Cardiac septum (tissue), 1 donor: ENCODE measurements at places on chromosomes 2 and 18. TPM values are rescaled to one million over a fixed set of nuclear protein-coding genes. Genes with fewer than 3 reads are reported as not detected.
A peak's percentile ranks its signal among the peaks of the same experiment; 100 is the strongest.

DNA sequence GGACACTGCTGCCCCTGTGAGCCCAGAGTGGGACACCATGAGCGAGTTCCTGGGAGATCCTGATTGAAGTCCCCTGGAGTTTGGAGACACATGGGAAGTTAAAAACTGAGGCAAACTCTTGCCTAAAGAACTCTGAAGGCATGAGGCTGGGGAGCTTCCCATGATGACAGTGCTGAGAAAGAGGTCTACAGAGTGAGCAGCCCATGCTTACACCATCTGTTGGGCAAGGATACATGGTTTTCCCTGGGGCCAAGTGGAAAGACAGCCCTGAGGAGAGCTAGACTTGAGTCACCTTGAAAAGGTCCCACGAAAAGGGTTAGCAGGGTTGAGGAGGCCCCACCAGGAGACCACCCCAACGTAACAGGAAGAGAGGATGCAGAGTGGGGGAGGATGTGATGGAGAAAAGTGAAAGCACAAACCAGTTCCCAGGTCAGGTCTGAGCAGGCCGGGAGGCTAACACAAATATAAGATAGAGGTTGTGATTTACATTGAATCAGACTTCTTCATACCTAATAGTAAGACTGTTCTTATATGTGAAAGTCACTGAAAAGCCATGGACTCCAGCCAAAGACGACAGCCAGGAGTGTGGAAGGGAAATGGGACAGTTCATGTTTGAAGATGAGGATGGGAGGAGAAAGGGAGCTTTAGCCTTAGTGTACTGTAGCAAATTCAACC, 13.5 kb upstream of the FEZ2 start:
- no peak for DNase-seq

GRCh38 chr2:230701308-230701707, 11.3 kb upstream of the CAB39 start:
- DNase-seq = no peak

DNA sequence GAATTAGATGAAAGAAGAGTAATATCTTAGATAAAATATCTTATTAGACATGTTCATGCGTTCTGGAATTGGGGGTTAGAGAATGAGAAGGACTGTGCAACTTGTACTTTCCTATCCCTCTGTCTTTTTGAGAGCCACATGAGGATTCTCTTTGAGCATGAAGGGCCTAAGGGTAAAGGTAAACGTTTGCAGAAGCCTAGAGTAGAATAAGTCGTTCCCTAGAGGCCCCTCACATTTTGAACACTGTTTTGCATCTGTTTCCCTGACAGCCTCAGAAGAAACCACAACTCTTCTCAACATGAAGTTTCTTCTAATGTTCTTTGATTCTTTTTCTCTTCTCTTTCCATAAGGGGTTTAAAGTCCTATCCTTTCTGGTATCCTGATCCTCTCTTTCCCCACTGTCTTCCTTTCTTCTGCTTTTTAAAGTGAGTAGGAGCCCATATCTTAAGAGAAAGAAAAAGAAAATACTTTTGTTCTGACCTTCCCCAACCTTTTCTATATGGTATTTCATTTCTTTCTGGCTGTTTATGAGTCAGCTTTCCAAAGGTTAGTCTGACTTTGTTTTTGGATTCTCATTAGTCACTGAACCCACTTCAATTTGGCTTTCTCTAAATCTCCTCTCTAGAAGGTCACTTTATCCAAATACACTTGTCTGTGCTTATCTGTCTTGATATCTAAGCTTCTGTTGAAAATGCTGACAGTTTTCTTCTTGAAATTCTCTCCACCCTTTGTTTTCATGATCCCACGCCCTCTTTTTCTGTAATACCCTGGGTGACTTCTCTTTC, 34.8 kb downstream of the PPP1R1C start:
- no peak for DNase-seq

- DNase-seq = no peak
These were observed 1473.2 kb downstream of the LRP1B start for GRCh38 chr2:140657657-140658056.

DNA sequence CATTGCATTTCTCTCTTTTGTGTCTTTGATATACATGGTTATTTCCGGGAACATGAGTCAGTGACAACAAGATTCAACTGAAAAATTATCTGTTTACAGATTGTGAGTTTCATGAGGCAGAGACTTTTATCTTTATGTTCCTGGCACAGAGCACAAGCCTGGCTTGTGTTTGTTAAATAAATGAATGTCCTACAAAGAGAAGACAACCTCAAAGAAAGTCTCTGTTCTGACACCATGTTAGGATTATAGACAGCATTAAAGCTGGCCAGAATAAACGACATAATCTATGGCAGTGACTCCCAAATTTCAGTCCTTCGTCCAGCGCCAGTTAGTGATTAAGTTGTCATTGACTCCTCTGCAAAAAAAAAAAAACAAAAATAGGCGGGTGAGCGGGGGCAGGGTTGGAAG, 97.4 kb upstream of the DNAJC10 start:
- no peak for DNase-seq

DNA sequence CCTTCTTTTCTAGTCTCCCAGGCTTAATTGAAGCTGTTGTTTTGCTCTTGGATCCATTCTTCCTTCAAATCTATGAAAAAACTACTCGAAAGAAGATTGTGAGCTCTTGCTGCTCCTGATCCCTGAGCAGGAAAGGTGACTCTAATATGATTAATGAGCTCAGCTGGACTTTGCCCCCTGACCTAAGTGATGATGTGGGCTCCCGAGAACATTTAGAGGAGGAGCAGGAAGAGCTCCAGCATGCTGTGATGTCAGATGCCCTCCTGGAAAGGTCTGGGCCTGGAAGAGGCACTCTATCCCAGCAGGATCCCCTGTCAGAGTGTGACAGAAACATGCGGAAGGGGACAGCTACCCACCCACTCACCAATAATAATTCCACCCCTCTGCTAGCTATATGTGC, 117.9 kb upstream of the PELI1 start:
- DNase-seq = no peak

DNA sequence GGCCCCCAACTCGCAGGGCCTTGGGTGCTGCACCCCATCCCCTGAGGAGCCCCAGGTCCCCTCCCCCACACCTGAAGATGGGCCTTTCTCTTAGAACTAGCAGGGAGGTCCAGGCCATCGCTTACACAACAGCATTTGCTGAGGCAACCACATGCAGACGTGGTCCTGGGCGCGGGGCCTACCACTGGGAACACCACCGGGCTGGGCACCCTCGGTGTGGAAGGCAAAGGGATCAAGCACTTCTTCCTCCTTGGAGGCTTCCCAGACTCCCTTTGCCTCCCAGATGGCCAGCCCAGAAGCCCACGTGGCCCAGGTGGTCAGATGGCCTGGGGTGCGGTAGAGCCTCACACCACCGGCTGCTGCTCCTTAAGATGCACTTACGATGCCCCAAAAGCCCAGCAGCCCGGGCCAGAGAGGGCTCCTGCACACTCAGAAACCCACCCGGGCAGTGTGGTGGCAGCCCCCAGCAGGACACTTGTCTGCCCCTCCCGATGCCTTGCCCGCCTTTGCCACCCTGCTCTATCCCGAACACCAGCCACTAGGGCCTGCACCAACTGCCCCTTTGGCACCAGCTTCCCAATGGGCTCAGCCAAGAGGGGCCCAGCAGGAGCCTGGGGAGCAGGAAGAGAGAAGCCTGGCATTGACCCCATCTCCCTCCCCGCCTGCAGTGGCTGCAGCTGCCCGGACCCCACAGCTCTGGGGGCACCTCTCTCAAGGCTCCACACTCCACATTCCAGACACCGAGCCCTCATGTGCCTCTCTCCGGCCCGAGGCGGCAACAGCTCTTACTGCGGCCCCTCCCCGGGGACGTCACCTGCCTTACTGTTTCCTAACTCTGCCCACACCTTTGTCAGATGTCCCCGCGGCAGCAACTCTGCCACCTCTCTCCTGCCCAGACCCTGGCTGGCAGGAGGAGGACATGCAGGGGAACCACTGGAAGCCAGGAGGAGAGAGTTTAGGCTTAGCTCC, 13.9 kb upstream of the MLPH start:
- DNase-seq = peak; percentile 69

GRCh38 chr2:182616471-182617393, 99.3 kb upstream of the DNAJC10 start:
- DNase-seq = no peak

Gene REG1B
- total RNA-seq = not detected

DNA sequence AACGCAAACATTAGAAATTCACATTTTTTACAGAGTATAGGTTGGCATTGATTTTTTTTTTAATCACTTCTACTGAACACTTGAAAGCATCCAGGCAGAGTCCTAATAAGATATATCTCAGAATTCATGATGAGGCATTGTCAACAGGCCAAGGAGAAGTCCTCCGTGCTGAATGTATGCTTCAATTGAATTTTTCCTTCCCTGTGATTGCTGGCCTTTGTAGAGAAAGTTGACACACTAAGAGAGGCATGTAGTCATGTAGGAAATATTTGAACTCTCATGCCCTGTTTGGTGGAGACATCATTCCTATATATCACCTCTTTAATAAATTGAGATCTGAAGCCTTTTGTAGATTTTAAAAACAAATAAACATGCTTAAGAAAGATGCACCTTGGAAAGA, 844.9 kb downstream of the CPS1 start:
- DNase-seq = no peak

DNA sequence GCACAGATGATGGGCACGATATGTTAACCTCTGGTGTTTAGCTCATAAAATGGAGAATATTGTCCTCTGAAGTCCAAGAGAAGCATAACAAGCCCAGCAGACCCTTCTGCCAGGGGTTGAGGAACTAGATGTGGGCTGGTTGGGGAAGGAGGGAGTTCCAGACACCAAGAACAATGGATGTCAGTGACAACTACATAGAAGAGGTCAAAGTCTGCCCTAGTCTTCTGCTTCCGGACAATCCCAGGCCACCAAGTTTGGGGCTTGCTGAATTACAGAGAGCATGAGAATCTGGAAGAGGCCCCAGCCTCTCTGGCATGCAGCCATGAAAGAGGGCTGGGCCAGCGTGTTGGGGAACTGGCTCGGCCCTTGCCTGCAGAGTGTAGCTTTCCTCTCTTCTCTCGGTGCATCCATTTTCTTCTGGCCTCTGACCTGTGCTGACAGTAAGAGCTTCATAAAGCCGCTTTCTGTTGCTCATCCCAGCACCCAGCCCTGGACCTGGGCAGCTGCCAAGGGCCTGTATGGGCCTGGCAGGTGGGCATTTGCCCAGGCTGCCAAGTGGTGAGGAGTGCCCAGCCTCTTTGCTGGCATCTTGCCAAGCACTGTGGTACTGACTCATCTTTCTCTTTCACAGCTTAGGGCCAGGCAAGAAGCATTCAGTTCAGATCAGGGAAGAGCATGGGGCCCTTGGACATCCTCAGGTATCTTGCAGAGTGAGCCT, 14.6 kb upstream of the LAPTM4A start:
- no peak for DNase-seq

DNA sequence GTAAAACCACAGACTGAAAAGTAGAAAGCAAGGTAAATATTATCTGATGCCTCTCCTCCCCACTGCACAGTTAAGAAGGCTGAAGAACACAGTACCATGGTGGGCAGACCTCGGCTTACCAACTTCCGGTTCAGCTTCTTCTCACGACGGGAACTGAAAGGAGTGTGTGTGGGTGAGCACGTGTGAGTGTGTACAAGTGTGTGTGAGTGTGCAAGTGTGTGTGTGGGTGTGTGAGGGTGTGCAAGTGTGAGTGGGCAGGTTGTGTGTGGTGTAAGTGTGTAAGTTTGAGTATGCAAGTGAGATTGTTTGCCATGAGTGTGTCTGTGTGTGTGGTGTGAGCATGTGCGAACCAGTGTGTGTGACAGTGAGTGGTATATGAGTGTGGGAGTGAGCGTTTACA, 103.5 kb downstream of the ADD2 start:
- DNase-seq = no peak

GRCh38 chr18:44495151-44495550, 185.5 kb upstream of the SETBP1 start:
- no peak for DNase-seq
